ENCODE measurements at places on chromosomes 11 and 22.

- peak; percentile 32 for DNase-seq
Observed at GRCh38 chr11:78228467-78228866, 39.7 kb downstream of the USP35 start.

- DNase-seq = no peak
Observed at GRCh38 chr22:29469755-29470154, 10.3 kb upstream of the NEFH start.

DNA sequence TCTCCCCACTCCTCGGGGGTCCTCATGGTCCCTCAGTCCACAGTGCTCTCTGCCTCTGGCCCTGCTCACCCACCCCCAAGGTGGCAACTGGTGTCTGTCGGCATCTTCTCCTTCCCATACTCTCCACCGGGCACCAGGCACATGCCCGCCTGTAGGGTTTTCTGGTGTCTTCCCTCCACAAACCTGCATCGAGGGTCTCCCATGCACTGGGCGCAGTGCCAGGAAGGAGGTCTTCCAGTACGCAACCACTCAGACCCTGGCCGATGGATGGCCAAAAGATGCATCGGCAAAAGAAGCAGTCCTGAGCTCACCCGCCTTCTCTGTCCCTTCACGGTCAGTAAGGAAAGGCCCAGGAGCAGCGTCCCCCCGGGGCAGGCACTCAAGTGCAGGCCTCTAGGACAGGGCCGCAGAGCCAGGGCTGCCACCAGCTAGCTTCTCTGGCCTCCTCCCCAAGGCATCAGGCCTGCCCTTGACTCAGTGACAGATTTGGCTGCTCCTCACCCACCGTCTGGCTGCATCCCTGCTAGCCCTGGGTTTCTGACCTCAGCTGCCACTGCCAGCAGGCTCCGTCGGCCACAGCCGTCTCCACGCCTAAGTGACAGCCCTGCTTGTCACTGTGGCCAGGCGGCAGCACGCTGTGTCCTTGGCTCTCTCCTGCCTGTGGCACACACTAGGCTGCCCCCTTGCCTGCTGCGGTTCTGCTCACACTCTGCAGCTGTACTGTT lies 32.1 kb upstream of the IGSF9B start:
- DNase-seq = no peak

GRCh38 chr11:113952588-113952987 lies 22.3 kb upstream of the HTR3A start:
- DNase-seq = no peak

- no peak for DNase-seq
Observed at GRCh38 chr11:2661173-2662023, 38.4 kb downstream of the KCNQ1OT1 start.

DNA sequence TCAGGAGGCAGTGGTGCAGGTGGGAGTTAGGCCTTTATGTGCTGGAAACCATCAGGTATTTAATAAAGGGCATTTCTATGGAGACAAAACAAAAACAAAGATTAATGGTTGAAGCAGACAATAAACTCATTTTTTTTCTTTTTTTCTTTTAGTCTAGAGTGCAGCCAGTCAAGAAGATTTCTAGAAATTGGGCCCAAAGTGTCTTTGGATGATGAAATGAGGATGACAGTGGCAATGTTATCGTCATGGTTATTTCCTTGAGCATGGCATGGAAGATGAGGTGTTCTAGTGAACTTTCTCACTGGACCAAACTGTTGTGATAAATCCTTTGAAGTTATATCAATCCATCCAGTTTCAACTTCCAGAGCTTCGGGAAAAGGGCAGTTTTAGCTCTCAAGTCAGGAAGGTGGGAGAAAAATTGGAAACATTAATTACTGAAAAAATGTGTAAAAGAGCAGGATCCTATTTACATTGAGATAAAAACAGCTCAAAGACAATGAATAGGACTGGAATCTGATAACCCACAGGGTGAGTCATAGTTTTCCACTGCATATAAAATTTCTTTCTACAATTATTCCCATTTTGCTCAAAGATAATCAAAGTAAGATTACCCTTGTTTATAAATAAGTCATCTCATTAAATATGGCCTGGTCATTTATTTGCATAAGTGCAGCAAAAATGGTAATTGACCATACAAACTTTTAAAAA lies 33.0 kb downstream of the PRR5L start:
- no peak for DNase-seq

- DNase-seq = peak; percentile 3
Observed at GRCh38 chr11:12841946-12842630, 167.0 kb upstream of the RASSF10 start.

DNA sequence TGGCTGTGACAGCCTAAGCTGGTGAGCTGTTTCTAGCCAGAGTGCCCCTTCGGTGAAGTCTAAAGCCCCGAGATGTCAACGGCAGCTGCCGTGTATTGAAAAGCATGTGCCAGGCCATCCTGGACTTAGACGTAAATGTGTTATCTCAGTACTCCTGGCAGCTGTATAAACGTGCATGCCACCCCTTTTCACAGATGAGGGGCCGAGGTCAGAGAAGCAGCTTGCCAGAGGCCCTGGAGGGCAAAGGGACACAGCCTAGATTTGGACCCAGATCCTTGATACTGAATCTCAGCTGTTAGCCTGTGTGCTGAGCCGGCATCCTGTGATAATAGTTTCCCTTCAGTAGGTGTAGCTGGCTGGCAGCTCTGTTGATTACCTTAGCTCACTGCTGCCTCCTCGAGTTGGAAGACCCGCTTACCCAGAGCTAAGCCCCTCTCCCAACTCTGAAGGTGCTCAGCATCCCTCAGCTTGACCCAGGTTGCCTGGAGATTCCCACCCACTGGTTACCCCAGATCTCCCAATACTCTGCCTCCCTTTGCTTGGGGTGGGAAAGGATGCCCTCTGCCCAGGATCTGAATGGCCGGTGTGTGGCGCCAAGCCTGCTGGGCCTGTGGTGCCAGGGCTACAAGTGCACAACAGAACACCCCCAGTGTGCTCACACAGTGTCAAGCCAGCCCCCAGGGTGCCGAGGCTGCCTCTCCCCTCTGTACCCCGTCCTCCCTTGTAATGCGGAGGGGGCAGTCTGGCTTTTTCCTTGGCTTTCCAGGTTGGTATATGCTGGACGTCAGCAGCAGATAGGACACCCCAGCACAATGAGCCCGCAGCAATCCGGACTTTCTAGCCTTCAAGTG lies 59.8 kb upstream of the WNT7B start:
- DNase-seq = peak; percentile 46

DNA sequence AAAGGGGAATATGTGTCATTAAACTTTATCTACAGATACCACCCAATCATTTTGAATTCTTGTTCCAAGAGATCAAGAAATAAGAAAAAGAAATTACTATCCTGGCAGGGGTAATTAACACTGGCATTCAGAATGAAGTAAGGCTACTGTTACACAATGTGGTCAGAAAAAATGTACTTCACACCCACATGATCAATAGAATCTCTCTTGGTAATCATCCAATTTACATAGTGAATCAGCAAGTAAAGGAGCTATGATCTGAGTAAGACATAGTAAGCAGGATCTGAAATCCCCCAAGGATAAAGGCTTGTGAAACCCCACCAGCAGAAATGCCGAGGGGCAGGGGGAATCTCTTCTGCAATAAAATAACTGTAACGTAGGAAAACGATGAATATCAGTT lies 466.5 kb downstream of the FAM181B start:
- DNase-seq = no peak

- DNase-seq = no peak
Observed at GRCh38 chr11:32386770-32387377, 48.5 kb downstream of the WT1 start.

GRCh38 chr11:46020084-46020599 lies 97.7 kb downstream of the LARGE2 start:
- no peak for DNase-seq

- DNase-seq = no peak
Observed at GRCh38 chr22:44131412-44131811, 49.3 kb upstream of the PARVG start.

GRCh38 chr11:131441051-131441810 lies 70.8 kb downstream of the NTM start:
- DNase-seq = no peak

DNA sequence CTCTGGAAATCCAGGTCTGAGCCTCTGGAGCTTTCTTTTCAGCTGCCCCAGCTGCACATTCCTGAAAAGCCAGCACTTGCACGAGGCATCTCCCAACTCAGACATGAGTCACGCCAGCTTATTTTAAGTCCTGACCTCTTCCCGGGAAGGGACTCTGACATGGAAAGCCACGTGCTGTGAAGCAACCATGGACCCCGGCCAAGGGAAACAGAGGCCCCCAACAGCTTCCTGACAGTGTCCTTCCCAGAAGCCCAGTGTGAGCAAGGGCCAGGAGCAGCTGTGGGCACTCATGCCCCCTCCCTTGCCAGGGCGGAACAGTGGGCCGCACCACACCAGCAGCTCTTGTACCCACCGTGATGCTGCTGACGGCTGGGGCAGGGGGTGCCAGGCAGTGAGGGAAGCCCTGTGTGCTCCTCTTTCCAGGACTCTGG lies 118.8 kb upstream of the CADM1 start:
- DNase-seq = no peak

- DNase-seq = no peak
Observed at GRCh38 chr22:23058481-23059283, 11.6 kb upstream of the GNAZ start.

GRCh38 chr11:72642884-72643522 lies 31.2 kb downstream of the PDE2A start:
- DNase-seq = peak; percentile 61

DNA sequence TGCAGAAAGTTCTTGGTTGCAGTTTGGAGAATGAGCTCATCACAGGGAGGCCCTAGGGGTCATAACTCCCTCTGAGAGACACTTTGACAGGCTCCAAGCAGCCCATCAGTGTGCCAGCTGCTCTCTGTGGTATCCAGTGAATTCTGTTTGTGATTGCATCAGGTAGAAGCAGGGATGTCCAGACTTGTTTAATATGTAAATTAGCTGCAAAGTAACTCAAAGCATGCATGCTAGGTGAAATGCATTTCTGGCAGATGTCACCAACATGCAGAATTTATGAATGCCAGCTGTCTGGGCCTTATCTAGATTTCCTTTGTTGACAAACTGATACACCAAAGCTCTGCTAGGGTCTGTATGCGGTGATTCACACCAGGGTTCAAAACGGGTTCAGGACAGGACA lies 123.6 kb upstream of the MTNR1B start:
- DNase-seq = no peak

- DNase-seq = no peak
Observed at GRCh38 chr22:45709866-45710265, 38.2 kb downstream of the ATXN10 start.

DNA sequence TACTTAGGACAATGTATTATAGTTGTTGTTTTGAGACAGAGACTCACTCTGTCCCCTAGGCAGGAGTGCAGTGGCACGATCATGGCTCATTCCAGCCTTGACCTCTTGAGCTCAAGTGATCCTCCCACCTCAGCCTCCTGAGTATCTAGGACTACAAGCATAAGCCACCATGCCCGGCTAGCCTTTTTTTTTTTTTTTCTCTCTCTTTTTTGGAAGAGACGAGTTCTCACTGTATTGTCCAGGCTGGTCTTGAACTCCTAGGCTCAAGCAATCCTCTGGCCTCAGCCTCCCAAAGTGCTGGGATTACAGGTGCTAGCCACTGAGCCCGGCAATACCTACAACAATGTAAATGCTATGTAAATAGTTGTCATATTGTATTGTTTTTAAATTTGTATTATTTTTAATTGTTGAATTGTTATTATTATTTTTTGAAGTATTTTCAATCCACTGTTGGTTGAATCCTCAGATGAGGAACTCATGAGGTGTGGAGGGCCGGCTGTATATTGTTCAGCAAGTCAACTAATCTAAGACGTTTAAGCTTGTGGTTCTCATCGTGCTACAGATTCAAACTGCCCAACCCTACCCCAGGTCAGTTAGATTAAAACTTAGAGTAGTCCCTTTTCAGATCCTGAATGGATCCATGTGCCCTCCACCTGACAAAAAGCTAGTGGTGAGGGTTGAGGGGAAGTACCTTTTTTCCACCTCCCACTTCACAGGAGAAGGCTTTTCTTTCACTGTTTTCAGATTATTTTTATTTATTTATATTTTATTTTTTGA lies 11.9 kb upstream of the ZNF280A start:
- no peak for DNase-seq

DNA sequence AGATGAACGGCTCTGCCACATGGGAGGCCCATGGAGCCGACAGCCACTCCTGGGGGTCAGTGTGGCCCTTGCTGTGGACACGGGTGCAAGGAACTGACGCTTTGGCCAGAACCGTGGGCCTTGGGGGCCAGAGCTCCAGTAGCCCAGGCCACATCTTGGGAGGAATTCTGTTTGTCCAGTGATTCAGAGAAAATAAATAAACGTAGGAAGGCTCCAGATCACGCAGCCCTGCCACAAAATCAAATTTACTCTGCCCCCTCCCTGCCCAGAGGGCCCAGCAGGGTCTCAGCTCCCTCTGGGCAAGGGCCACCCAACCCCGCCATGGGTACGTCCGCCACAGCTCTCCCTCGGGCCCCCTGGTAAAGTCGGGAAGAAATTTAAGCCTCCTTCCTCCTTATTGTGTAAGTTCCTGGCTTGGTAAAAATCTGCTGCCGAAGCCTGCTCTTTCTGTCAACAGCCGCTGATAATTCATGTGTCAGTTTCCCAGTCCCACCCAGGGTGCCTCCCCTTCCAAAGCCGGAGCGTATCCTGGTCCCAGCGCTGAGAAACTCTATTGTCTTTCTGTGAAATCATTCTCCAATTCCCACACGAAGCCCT lies 6.9 kb upstream of the MUC5AC start:
- no peak for DNase-seq

DNA sequence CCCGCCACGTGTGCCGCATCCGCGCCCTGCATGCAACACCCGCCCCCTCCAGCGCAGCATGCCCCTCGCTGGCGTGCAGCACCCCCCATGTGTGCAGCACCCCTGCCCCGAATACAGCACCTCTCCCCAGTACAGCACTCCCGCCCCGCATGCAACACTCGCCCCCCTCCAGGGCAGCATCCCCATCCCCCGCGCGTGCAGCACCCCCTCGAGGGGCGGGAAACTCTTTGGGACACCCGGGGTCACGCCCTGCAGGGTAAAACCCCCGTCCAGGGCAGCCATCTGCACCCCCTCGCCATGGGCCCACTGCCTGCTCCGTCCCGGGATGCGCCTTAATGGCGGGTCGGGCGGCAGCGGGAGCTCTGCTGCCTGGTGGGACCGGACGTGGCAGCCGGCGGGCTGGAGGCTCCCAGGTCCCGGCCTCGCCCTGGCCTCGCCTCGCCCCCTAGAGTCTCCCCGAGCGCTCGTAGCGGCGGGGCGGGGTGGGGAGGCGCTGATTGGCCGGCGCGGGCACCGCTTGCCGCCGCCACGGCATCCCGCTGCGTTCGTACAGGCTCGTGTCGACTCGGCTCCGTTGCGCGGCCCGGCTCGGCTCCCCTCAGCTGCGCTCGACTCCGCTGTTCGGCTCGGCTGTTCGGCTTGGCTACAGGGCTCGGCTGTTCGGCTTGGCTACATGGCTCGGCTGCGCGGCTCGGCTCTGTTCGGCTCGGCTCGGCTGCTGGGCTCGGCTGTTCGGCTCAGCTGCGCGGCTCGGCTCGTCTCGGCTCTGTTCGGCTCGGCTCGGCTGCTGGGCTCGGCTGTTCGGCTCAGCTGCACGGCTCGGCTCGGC lies 417 bp upstream of the BRSK2 start:
- peak; percentile 96 for DNase-seq

- no peak for DNase-seq
Observed at GRCh38 chr11:60362241-60362640, 16.1 kb upstream of the MS4A7 start.

GRCh38 chr22:27318516-27318915 lies 483.0 kb downstream of the MN1 start:
- no peak for DNase-seq

GRCh38 chr11:129804012-129804411 lies 11.6 kb upstream of the TMEM45B start:
- DNase-seq = no peak

GRCh38 chr11:126581871-126582648 lies 226.6 kb downstream of the ST3GAL4 start:
- DNase-seq = no peak

All from activated CD4-positive, alpha-beta T cell treated with anti-CD3 and anti-CD28 coated beads, Interleukin-2, Interleukin-4, amounts not matched to agents 100 ng/mL and 50 ng/mL, durations not matched to agents 16 hours and 8 hours (primary cell).